CD4-positive, alpha-beta T cell (primary cell): ENCODE measurements at places on chromosomes 1 and 21.
A peak's percentile ranks its signal among the peaks of the same experiment; 100 is the strongest.

- DNase-seq = no peak
These were observed 11.7 kb downstream of the IFFO2 start for GRCh38 chr1:18944810-18945209.

- DNase-seq = no peak
These were observed 608.5 kb upstream of the USP24 start for GRCh38 chr1:55823541-55824250.

GRCh38 chr1:78420181-78420580 is 70.6 kb upstream of the PTGFR start:
- no peak for DNase-seq

- DNase-seq = peak; percentile 29
These were observed at the start of gene COL18A1 for GRCh38 chr21:45404730-45405270. COL18A1 (plus strand) TSS chr21:45405165; CDS start chr21:45405231, 66 bp downstream.

DNA sequence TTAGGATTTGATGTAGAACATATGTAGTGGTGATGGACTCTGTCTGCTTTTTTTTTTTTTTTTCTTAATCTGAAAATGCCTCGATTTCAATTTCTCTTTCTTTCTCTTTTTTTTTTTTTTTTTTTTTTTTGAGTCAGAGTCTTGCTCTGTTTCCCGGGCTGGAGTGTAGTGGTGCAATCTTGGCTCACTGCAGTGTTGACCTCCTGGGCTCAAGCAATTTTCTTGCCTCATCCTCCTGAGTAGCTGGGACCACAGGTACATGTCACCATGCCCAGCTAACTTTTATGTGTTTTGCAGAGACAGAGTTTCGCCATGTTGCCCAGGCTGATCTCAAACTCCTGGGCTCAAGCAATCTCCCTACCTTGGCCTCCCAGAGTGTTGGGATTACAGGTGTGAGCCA is 17.4 kb downstream of the MAST2 start:
- DNase-seq = no peak

DNA sequence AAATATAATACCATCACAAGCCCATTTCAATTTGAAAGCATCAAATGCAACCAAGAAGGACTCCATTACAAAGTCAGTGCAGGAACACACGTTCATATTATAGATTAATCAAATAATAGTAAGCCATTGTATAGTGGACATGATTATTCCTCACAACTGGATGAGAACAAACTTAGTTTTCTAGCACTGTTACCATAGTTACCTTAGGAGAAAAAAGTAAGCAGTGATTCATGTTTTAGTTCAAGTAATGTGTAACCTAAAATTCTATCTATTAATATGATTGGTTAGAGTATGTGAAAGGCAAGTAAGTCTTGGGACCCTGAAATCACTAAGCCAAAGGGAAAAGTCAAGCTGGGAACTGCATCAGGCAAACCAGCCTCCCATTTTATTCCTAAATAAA is 15.2 kb downstream of the SSX2IP start:
- DNase-seq = no peak

DNA sequence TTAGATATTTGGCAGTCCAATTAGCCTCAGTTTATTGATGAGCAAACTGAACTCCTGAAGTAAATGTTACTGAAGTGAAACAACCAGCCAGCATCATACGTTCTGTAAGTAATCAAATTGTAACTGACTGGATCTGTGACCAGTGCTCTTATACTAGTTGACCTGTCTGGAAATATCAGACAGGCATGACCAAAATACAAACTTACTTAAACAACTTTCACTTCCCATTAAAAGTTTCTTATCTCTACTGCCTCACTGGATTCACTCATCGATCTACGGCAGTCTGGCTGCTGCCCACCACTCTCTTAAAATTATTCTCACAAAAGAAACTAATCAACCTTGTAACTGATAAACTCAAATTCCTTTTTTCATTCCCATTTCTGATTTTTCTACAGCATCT is 56.4 kb downstream of the WDR3 start:
- no peak for DNase-seq

DNA sequence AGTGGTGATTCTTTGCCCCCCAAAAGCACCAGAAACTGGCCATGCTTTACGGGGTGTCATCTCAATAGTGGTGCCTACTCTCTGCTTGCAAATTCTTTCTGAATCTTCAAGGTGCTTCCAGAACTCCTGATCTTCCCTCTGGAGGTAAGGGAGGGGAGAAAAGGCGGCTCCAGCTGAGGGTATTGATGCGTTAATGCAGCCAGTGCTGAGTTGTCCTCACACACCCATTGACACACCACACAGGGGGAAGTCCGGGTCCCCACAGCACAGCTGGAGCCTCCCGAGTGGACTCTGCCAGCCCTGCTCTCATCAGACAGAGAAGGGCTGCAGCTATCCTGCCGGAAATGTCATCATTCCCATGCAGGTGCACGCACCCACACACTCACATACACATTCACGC is 1.2 kb downstream of the VSIG8 start:
- no peak for DNase-seq

- DNase-seq = no peak
These were observed 19.9 kb upstream of the NEK2 start for GRCh38 chr1:211695135-211695816.

DNA sequence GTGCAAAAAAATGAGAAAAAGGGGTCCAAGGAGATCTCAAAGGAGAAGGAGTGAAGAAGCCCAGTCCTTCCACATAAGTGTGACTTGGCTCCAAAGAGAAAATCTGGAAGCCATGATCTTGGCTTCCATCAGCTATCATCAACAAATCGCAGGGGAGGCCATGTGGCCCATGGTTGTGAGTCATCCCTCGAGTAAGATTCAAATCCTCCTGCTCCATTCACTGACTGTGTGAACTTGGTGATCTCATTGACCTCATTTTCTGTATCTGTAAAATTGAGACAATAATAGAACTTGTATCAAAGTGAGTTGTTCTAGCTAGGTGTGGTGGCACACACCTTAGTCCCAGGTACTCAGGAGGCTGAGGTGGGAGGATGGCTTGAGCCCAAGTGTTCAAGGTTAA is 79.1 kb upstream of the OLIG2 start:
- DNase-seq = no peak

DNA sequence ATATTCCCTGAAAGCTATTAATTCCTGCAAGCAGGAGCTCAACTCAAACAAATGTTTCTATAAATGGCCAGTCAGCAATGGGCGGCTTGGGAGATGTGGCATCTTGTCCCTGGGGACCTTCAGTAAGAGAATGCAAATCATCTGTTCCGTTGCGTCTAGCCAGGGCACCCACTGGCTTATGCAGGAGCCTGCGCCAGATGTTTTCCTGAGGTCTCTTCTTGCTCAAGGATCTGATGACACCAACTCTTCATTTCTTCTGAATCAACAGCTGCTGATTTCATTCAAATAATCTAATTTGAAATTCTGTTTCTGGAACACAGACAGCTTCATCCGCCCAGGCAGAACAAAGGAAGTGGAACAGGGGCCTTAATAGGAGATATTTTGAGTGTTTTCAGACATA is 70.0 kb upstream of the AJAP1 start:
- no peak for DNase-seq

DNA sequence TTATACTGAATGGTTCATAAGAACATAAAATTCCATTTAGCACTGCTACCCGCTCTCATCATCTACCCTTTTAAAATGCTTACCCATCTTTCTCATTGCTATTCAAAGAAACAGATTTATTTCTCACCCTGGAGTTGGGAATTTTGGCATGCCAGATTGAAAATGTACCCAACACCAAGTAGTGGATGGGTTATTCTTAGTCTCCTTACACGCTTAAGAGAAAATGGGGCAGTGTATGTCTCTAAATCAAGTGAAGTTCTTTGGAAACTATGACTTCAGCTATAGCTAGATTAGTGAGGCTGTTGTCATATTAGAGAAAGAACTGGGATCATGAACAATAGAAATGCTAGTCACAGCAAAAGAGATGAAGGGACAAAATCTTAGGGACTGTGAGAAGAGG is 27.7 kb upstream of the ESRRG start:
- no peak for DNase-seq

- no peak for DNase-seq
These were observed 36.8 kb downstream of the HLCS start for GRCh38 chr21:36929622-36930021.

DNA sequence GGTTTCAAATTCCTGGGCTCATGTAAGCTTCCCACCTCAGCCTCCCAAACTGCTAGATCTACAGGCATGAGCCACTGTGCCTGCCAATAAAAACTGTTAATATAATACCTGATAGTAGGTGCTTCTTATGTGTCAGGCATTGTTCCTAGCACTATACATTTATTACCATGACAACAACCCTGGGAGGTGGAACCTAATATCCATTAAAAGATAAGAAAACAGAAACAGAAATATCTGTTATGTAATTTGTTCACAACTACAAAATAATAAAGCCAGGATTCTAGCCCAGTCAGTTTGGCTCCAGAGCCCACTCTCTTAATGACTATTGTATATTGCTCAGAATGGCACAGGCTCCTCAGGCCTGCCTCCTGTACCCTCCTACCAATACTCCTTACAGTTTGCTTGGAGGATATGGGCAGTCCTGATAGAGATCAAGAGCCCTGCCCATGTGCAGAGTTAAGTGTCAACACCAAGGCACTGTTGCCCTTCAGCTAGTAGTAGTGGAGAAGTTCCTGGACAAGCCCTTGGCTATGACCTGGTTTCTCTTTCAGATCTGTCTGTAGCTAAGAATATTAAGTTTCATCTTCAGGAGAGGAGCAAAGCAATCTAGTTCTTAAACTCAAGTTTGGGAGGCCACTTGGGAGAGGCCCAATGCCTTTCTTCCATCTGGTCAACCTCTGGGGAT is 22.4 kb downstream of the RPL5 start:
- DNase-seq = no peak

GRCh38 chr1:44276901-44277300 is 63.6 kb downstream of the DMAP1 start:
- no peak for DNase-seq

DNA sequence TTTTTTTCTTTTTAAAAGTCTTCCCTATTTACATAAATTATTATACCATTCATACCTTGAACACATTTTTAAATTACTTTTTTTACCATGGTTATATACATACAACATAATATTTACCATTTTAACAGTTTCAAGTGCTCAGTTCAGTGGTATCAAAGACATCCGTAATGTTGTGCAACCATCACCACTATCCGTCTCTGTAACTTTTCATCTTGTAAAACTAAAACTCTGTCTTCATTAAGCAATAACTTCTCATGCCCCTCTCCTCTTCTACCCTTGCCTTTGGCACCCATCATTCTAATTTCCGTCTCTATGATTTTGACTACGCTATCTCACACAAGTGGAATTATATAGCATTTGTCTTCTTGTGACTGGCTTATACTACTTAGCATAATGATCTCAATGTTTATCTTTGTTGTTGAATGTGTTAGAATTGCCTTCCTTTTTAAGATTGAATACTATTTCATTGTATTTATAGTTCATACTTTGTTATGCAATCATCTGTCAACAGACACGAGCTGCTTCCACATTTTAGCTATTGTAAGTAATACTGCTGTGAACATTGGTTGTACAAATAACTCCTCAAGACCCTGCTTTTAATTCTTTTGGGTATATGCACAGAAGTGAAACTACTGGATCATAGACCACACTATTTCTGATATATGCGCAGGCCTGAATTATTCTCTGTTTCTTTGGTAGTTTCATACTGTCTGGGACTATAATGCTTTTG is 689.5 kb upstream of the NCAM2 start:
- DNase-seq = no peak

GRCh38 chr1:48979940-48980339 is 203.2 kb upstream of the BEND5 start:
- DNase-seq = no peak

- DNase-seq = no peak
These were observed 14.4 kb upstream of the ERVH48-1 start for GRCh38 chr21:42939582-42940413.

GRCh38 chr1:117162816-117163215 is 41.3 kb upstream of the TRIM45 start:
- DNase-seq = no peak

- no peak for DNase-seq
These were observed 26.8 kb upstream of the ABCB10 start for GRCh38 chr1:229585338-229585737.

- no peak for DNase-seq
These were observed 352.0 kb downstream of the RRAGC start for GRCh38 chr1:38507563-38507962.

- DNase-seq = no peak
These were observed 9.8 kb downstream of the PLEKHO1 start for GRCh38 chr1:150159550-150159949.

DNA sequence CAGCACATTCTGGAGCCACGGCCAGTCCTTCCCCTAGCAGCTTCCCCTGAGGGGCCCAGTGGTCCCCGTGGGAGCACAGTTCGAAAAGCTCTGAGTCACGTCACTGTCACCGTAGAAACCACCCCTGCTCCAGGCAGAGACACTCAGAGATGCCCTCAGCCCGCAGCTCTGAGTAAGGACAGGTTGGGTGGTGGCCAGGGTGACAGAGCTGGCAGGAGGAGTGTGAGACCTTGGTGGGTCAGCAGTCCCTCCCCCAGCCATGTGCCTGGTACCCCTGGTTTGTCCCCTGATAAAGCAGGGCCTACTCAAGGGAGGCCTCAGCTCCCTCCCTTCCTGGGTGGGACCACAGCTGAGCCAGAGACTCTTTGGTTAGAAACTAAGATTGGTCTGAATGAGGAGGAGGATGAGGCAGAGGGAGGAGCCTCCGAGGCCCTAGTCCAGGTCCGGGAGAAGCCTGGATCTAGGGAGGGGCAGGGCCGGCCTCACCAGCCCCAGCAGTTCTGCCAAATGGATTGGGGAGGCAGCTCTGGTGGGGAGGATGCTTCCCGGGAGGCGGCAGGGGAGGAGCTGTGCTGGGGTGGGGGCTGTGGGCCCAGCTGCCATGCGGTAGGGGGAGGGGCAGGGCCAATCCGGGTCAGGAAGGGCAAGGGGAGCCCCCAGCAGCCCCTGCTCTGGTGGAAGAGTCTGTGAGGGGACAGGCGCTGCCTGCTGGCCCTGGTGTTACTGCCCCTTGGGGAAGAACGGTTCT is 55.2 kb downstream of the SLC9A1 start:
- no peak for DNase-seq
